Stimulated activated CD4-positive, alpha-beta T cell treated with anti-CD3 and anti-CD28 coated beads, Interleukin-1b, Interleukin-23, amount 100 ng/mL, for 24 hours (primary cell): ENCODE measurements at places on chromosomes 1 and 21.

DNA sequence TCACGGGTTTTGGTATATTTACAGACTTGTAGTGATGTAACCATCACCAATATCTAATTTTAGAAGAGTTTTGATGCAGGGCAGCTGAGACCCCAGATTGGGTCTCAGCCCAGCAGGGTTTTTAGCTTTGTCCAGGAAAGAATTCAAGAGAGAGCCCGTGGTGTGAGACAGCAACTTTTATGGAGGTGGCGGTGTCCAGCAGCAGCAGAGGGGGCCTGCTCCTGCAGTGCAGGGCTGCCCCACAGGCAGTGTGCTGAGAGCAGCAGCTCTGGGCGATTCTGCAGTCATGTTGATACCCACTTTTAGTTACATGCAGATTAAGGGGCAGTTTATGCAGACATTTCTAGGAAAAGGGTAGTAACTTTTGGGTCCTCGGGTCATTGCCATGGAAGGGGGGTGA is 1.8 kb upstream of the EPHX1 start:
- no peak for DNase-seq

GRCh38 chr1:18868354-18868753 is 8.9 kb upstream of the TAS1R2 start:
- DNase-seq: no peak

- no peak for DNase-seq
These were observed 85.3 kb upstream of the GPR88 start for GRCh38 chr1:100452641-100453040.

DNA sequence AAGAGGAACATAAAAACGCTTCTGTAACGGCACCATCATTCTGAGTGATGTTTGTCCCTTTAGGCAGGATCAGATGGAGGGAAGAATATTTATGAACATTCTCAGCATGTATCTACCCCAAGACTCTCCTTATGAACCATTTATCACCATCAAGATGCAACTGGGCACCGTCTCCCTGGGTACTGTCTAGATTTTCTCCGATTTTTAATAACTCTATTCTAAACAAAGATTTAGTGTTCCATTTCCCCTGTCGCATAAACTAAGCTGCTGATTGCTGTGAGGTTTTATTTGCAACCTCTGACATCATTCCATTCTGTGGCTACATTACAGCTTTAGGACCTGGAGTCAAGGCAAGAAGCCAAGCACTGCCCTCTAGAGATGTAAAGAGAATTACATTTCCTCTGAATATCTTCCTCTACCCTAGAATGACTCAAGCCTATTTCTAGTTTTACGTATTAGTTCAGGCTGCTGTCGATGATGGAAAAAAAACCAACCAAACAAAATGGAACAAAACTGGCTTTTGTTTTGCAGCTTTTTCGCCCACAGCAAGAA is 130.1 kb upstream of the MAP1LC3C start:
- no peak for DNase-seq

DNA sequence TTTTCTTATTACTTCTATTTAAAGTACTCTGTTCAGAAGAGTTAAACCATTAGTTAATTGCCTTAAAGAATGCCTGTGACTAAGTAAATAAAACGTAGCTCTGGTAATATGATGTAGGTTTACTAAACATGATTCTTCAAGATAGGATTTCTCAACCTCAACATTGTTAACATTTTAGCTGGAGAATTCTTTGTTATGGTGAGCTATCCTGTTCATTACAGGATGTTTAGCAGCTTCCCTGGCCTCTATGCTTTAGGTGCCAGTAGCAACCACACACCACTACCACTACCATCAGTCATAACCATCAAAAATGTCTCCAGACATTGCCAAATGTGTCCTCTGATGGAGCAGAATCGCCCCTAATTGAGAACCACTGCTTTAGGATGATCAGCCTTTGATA is 10.7 kb downstream of the RPF1 start:
- DNase-seq: no peak

DNA sequence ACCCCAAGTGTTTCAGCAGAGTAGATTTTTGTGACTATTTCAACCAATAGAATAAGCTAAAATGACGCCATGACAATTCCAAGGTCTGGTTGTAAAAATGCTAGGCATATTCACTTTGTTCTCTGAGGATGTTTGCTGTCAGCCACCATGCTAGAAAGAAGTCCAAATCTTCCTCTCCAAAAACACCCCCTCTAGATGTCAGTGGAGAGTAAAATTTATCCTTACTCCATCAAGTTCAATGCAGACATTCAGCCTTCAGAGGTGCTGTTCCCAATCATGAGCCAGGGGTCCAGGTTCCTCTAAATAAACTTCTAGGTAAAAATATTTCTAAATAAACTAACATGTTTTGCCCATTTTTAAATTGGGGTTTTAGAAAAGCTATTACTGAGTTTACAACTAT is 395.4 kb upstream of the ADAMTS5 start:
- no peak for DNase-seq

GRCh38 chr21:17371450-17371849 is 141.4 kb upstream of the CXADR start:
- DNase-seq: no peak

DNA sequence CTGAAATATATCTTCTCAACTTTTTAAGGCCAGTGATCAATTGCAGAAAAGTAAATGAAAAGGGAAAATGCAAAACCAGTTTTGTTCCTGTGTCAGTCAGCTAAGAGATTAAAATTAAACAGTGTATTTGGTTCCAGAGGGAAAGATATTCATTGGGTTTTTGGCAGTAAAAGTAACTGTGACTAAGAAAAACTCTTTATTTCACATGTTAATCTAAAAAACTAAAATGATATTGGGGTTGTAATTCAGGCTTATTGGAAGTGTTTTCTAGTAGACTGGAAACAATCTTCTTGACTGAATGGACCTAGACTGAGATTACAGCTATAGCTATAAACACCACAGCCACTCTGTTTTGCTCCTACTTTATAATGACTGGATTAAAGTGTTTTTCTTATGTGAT is 413.9 kb downstream of the ADGRL2 start:
- no peak for DNase-seq

DNA sequence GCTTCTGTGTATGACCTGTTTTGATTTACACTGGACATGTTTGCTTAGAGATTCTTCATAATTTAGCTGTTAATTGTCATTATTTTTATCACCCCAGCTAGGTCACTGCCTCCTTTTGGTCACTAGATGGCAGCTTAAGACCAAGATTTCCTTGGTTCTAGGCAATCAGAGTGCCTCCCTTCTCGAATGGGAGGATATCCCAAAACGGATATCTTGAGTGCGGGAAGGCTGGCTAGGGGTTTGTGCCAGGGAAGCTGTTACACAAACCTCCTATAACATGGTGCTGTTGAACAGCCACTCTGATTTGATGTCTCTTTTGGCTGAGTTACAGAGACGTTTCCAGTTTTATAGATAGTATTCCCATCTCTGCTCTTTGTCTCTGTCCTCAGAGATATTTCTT is 283.5 kb downstream of the S1PR1 start:
- DNase-seq: no peak

- no peak for DNase-seq
These were observed 88.7 kb upstream of the IFFO2 start for GRCh38 chr1:19044975-19045831.

DNA sequence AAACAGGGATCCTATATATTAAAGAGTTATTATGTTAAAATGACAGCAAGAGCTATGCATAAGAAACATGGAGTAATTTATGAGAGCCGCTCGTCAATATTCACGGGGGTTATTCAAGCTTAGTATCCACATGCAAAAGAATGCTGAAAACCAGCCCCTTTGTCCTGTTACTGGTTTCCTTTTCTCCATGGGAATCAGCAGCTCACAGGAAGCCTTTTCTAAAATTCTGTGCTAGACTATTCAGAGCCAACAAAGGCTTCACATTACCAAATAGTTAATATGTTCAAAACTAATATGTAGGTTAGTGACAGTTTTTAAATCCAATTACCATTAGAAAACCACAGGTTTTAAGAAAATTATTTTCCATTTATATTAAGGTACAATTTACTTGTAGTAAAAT is 225.6 kb upstream of the MAP1LC3C start:
- no peak for DNase-seq

- no peak for DNase-seq
These were observed 127.5 kb upstream of the C1orf174 start for GRCh38 chr1:4027492-4028138.

DNA sequence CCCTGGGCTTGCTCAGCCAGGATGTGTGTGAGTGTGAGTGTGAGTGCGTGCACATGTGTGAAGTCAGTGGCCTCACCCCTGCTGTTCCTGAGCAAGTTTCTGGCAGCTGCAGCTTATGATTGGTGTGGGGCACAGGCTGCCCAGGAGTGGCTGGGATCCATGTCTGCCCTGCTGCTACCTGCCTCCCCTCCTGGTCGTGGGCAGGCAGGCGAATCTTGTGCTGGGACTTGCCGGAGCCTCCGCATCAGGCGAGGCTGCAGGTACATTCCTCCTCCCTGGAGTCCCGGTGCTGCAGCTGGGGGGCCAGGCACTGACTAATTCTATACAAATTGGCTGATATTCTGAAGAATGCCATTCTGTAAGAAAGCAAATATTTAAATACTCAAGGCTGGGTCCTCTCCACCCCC is 85.6 kb upstream of the WNT4 start:
- no peak for DNase-seq
